ENCODE measurements at places on chromosomes 2 and 18.

DNA sequence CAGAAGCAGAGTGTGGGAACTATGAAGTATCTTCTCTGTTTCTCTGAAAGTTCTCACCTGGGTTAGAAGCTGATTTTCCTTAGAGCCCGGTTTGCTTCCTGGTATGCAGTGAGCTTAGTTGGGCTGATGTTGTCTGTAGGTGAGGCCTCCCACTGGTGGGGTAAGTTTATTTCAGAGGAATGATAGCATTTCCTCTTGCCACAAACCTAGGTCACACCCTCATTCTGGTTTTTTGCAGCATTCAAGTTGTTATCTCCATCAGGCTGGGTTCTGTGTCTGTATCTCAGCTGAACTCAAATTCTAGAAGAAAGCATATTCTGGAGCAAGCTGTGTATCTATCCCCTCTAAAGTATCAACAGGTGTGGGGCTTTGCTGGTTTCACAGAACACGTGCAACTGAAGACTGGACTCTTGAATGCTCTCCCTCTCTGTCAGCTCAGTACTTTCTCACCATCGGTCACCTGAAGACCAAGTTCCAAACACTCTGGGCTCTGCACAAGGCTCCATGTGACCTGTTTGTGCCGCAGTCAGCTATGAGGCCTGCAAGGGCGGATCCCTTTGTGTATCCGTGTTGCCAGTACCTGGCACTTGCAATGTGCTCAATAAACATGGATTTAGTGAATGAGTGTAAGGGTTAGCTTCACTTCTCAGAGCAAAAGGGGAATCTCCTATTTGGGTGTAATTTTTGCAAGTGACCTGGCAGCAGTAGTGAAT, 49.5 kb upstream of the MBOAT2 start:
- DNase-seq, result no peak

DNA sequence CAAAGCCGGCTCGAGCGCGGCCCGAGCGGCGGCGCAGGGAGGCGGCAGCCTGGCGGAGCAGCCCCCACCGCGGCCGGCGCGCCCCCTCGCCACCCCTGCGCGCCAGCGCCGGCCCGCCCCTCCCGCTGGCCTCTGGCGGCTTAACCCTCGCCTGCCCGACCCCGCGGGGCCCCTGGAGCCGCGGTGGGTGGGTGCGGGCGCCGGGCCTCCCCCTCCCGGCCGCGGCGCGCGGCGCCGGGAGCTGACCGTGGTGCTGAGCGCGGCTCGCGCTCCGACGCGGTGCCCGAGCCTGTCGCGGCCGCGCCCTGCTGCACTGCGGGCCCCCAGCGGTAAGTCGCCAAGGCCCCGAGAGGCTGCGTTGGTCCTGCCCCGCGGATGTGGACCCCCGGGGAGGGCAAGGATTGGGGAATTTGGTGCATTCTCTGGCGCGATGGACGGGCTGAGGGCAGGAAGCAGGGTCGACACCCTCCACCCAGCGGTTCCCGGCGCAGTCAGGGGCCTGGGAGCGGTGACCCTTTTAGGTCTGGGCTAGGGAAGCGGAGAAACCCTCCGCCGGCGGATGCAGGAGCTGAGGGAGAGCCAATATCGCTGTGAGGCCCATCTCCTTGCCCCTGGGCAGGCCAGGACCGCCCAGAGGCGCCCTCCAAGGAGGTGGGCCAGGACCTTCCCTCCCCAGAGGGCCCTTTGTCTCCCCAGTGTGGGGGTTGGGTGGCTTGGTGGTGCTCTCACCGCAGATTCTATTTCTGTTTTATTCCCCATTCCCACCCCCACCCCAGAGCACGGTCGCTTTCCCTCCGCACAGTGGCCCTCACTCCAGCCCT, 923 bp downstream of the AMER3 start:
- no peak for DNase-seq

GRCh38 chr18:24659827-24660720, 199.6 kb downstream of the HRH4 start:
- no peak for DNase-seq

GRCh38 chr2:10048501-10049171, 5.3 kb downstream of the KLF11 start:
- DNase-seq, result no peak

DNA sequence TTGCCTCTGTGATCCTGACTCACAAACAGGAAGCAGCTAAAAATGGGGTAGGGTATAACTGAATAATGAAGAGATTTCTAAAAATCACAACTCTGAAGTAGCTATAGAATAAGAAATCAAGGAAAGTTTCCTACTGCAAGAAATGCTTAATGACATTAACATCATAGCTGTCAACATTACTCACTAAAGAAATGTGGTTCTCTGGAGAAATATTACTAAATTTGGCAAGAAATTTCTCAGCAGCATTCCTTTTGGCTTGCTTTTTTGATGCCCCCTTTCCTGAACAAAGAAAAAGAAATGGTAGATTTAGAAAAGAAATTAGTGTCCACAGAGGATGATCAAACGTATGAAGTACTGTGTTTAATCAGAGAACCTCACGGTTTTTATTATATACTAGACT, 9.5 kb downstream of the PRKRA start:
- DNase-seq, result no peak

DNA sequence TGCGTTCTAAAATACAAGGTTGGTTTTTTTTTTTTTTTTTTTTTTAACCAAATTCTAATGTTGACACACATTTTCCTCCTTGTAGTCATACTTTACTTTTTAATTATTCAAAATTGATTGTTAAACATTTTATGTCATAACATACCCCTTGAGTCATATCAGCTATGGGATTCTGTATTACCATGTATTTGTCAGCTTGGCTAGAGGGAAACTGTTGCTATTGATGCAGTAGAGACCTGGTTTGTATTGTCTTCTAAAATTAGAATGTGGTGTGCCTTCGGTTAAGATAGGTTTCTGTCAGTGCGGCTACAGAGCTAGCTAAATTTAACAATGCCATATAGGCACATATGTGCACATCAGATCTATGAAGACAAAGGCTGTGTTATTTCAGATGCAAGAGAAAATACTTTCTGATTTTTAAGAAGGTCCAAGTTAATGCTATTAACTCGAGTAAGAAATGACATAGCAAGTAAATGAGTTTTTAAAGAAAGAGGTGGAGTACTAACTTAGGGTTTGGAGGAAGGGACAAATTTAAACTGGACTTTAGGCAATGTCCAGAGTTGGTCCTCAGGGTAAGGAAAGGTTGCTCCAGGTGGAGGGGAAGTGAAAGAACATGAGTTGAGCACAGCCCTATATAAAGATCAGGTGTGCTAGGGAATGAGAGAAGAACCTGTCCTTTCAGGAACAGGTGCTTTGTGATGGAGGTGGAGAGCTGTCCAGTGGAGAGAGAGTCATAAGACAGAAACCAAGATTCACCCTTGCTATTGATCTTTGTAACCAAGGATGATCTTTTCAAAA, 152.3 kb downstream of the PRPF40A start:
- no peak for DNase-seq

GRCh38 chr2:202149155-202149762, 76.2 kb downstream of the KIAA2012 start:
- DNase-seq, result no peak

DNA sequence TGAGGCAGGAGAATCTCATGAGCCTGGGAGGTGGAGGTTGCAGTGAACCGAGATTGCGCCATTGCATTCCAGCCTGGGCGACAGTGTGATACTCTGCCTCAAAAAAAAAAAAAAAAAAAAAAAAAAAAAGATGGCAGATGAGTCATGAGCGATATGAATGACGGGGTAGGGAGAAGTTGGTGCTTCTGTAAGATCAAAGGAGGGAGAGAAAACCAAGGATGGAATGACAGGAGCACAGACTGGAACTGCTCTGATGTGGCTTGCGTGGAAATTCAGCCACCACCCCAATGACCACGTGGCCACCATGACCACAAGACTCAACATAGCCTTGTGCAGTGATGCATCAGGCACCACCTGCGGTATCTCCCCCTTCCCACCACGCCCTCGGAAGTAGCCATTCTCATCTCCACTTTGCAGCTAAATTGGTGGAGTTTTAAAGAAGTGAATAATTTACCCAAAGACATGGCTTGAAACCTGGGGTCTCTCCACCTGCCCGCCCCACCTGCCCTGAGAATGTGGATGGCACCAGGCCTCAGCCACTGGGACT, 96.0 kb downstream of the ACKR3 start:
- DNase-seq, result no peak

DNA sequence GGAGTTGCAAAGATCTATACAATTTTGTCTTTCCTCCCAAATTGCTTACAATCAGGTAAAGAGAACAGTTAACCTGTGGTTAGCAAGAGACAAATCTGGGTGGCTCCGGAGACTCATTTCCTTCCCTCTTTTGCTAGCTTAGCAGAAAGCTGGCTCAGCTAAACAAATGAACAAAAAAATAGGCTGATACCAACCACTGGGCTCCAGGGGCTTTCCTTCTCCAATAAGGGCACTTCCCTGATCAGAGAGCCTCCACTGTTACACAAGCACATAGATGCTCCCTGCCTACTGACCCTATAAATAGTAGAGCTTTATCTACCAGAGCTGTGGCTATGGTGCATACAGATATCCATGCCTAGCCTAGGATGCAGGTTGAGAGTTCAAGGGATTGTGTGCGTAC, 90.1 kb upstream of the ARL5A start:
- no peak for DNase-seq

DNA sequence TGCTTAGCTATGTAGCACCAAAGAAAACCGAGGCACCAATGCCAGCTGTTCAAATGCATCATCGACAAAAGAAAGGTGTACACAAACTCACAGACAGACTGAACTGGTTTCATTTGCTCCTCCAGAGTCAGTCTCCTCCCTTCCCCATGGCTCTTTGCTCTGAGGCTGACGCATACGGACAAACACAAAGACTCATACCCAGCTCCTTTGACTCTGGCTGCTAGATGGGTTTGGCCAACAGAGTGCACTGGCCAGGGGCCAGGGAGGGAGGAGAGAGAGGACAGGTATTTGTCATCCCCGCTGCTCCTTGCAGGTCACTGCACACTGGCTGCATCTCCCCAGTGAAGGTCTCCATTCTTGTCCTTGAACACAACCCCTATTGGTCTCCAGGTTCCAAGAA, 40.7 kb downstream of the DNER start:
- DNase-seq, result no peak

DNA sequence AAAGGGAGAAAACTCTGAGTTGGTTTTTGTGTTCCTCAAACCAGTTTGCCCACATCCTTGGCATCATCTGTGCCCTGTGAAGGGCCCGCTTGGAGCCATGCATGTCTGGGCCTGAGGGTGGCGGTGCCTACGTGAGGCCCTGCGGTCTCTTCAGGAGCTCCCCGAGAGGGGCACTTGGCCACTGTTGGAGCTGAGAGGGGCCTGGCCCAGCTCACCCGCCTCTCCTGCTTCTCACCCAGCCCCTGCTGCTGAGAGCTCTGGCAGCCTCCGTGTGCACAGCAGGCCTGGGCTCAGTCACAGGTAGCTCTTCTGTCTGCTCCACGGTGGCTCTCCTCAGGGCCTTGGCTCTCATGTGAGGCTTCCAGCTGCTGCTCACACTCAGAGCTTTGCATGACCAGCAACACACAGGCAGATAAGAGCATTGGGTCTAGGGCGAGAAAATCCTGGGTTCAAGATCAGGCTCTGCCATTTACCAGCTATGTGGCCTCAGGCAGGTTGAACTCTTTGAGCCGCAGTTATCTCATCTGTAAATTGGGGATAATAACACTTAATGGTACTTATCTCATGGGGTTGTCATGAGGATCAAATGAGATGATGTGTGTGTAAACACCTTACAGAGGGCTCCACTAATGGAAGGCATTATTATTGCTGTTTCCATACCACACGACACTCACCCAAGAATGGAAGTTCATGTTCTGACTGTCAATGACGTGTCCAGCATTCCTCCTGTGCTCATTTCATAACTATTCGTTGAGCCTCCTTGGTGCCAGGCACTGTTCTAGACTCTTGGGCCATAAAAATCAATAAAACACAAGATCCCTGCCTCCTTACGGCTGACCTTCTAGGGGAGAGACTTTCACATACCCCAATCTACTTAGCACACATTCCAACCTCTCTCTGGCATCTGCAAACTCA, 41.6 kb upstream of the PLB1 start:
- DNase-seq, result no peak

DNA sequence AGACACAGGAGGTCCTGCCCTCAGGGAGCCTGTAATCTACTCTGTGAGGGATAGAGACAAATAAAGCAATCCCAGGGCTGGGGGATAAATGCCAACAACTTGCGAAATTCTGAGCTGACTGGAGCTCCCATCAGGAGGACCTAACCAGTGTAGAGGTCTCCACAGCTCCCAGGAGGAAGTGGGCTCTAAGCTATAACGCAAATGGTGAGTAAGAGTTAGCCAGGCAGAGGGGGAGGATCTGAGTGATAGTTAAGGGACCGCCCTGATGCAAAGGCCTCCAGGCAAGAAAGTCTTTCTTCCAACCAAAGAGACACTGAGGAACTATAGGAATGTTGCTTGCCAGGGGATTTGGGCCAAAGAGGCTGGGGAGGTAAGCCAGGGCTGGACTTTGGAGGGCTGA, 16.0 kb upstream of the ZNF532 start:
- no peak for DNase-seq

DNA sequence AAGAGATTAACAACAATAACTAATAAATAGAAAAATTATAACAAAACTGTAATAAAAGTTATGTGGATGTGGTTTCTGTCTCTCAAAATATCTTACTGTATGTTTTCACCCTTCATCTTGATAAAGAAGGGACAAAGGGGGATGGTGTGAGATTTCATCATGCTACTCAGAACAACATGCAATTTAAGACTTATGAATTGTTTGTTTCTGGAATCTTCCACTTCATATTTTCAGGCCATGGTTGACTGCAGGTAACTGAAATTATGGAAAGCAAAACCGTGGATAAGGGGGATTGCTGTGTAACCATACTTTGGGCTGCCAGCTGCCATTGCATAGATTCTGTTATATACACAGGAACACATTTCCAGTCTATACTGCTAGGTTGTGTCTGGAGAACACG, 45.6 kb downstream of the NEB start:
- no peak for DNase-seq

- no peak for DNase-seq
Measured at GRCh38 chr2:121735518-121736074, 1.1 kb downstream of the NIFK start.

DNA sequence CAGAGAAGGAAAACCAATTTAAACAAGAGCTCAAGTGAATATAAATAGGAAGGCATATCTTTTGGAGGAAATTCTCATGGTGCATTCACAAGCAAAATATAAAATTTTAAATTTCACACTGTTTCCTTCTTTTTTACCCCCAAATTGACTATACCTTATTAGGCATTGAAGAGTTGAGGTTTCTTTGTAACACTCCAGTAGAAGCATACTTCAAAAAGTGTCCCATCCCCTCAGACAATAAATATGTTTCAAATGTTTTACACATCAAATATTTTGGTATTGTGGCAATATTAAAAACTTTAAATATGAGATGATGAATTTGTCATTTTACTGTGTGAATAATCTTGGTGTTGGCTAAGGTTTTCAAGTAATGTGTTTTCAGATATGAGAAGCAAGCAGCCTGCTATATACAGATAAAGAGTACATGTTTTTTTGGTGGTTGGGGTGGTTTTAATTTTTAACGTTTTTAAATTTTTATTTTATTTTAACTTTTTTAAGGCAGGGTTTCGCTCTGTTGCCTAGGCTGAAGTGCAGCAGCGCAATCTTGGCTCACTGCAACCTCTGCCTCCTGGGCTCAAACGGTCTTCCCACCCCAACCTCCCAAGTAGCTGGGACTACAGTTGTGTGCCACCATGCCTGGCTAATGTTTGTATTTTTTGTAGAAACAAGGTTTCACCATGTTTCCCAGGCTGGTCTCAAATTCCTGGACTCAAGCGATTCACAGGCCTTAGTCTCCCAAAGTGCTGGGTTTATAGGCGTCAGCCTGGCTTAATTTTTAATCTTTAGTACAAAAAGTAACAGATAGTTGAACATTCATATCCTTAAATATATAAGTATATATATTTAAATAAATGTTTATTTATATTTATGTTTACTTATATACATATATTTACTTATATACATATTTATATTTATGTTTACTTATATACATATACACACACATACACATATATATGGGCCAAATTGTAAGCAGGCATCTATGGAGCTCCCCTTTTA, 36.5 kb upstream of the DLX1 start:
- DNase-seq, result no peak

All from stimulated activated CD4-positive, alpha-beta T cell treated with anti-CD3 and anti-CD28 coated beads, TNF-alpha, amount 100 ng/mL, for 1 hour (primary cell).